Thymus (tissue), 14 donors: ENCODE measurements at places on chromosomes 6 and 20. TPM values are rescaled to one million over a fixed set of nuclear protein-coding genes. Genes with fewer than 3 reads are reported as not detected.

DNA sequence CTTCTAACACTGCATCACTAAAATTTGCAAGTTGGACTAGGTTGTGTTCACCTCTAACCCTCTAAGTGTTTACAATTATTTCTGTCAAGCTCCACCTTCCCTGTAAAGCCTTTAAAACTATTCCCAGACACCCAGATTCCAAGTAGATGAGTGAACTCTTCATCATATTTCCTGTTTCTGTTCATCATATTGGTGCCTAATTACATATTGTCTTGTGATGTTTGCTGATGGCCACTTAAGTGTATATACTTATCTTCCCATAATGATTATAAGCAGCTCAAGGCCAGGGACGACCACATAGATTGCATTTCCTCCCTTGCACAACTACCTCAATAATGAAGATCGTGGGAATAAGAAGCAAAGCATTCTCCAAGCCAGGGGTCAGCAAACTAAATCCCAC, 16.8 kb downstream of the TNFRSF21 start:
- H3K36me3 ChIP-seq: peaks cover 8% of the 10 kb centered on the region
- H3K27me3 ChIP-seq: no peaks in the 10 kb centered on the region
- no peak for DNase-seq
- H3K4me3 ChIP-seq: no peak overlapping the region
- no peak overlapping the region for H3K27ac ChIP-seq

GRCh38 chr6:56017198-56017597, 141.8 kb upstream of the BMP5 start:
- no peak for DNase-seq
- H3K27me3 ChIP-seq: no peaks in the 10 kb centered on the region
- no peaks in the 10 kb centered on the region for H3K4me1 ChIP-seq

- no peaks in the 10 kb centered on the region for H3K4me1 ChIP-seq
- no peak for DNase-seq
- no peaks in the 10 kb centered on the region for H3K36me3 ChIP-seq
- no peaks in the 10 kb centered on the region for H3K27me3 ChIP-seq
- no peak overlapping the region for H3K4me3 ChIP-seq
Observed at GRCh38 chr20:9492067-9492466, 22.3 kb upstream of the LAMP5 start.

Gene PPP1R3G
- polyA plus RNA-seq: 0.75 TPM

Gene OVOL2
- polyA plus RNA-seq: 3.1 TPM

DNA sequence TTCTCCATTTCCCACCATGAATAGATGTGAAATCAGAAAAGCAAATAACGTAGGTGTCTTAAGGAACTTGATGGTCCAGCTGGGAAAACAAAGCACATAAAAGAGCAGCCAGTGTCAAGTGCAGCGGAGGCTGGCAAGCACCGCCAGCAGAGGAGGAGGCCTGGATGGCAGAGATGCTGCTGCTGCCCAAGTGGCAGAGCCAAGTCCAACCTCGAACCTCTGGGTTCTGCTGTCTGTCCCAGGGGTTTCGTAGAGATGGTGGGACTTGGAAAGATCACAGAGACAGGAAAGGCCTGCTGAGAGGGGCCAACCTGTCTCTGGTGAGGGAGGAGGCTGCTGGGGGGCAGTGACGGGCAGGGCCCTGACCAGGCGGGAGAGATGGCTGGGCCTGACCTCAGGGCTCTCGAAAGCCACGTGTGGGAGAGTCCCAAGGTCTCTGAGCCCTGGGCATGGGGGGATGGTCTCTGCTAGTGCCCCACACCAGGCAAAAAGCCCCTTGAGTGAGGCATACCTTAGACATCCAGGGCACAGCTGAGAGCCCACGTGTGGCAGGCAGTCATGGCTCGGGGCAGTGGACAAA, 77.3 kb downstream of the TCP11 start:
- no peaks in the 10 kb centered on the region for H3K27me3 ChIP-seq
- peaks cover 13% of the 10 kb centered on the region for H3K4me1 ChIP-seq
- DNase-seq: no peak

Gene PERP
- polyA plus RNA-seq: 182 TPM

DNA sequence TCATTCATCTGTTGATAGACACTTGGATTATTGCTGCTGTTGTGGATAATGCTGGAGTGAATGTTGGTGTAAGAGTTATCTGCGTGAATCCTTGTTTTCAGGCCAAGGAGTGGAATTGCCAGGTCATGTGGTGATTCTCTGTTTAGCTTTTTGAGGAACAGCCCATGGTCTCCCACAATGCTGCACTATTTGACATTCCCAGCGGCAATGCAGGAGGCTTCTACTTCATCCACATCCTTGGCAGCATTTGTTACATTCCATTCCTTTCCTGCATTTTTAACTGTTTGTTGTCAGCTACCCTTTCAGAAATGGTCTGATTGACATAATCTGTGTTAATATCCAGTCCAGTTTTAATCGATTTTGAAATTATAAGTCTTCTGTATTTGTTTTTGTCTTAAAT, 51.7 kb upstream of the CLDN20 start:
- no peaks in the 10 kb centered on the region for H3K27me3 ChIP-seq
- no peak for DNase-seq
- no peak overlapping the region for H3K27ac ChIP-seq
- H3K36me3 ChIP-seq: no peaks in the 10 kb centered on the region

GRCh38 chr6:35216851-35217811, 3.4 kb downstream of the SCUBE3 start:
- peaks cover 9% of the 10 kb centered on the region for H3K4me1 ChIP-seq
- no peak overlapping the region for H3K27ac ChIP-seq
- H3K36me3 ChIP-seq: no peaks in the 10 kb centered on the region
- no peak for DNase-seq
- H3K27me3 ChIP-seq: peaks cover 67% of the 10 kb centered on the region

GRCh38 chr6:170184316-170184715, 106.6 kb downstream of the DLL1 start:
- H3K4me1 ChIP-seq: no peaks in the 10 kb centered on the region
- H3K36me3 ChIP-seq: no peaks in the 10 kb centered on the region
- H3K4me3 ChIP-seq: no peak overlapping the region
- no peak for DNase-seq

DNA sequence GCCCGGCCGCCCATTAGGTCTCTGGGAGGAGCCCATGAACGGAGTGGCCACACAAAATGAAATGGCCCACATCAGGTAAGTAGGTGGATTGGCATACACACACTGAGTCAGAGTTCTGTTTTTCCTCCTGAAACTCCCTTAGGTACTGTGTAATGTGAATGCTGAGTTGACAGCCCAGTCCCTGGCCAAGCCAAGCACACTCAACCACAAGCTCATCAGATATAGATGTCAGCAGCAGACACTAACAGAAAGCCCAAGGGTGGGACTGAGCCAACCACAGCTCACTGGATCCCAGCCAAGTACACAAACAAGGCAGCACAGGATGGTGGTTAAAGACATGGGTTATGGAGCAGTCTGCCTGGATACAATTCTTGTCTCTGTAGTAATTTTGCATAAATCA, 403.4 kb downstream of the GJA1 start:
- no peaks in the 10 kb centered on the region for H3K27me3 ChIP-seq
- H3K4me1 ChIP-seq: no peaks in the 10 kb centered on the region
- H3K4me3 ChIP-seq: no peak overlapping the region
- no peak overlapping the region for H3K27ac ChIP-seq

DNA sequence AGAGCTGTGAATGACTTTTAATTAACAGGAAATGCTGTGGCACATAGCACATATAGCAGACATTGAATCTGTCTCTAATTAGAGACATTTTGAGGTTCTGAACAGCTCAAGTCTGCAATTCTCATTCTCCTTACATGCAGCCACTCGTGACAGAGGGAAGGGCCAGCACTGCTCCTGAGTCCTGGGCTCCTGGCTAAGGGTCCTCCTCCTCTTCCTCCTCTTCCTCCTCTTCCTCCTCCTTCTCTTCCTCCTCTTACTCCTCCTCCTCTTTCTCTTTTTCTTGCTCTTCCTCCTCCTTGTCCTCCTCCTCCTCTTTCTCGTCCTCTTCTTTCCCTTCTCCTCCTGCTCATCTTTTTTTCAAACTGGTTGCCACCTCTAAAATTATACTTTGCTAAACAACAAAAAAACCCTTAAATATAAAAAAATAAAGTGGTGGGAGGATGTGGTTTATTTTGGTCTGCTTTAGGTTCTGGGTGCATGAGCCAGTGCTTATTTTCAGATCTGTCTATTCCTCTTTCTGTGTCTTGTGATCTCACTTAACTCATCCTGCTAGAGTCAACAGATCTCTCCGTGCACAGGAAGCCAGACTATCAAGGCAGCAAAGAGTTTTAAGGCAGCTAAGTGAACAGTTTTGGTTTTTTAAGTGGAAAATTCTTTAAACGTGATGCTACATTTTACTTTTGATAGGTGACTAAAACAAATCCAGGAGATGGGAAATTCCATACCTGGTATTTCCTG, 159.3 kb downstream of the CD83 start:
- H3K36me3 ChIP-seq: no peaks in the 10 kb centered on the region
- H3K27me3 ChIP-seq: no peaks in the 10 kb centered on the region
- no peak overlapping the region for H3K4me3 ChIP-seq
- peak; percentile 75 for DNase-seq

Gene C20orf141
- 1.3 TPM for polyA plus RNA-seq

Gene CAGE1
- polyA plus RNA-seq: 0.02 TPM

Gene LPIN3
- polyA plus RNA-seq: 11.0 TPM

GRCh38 chr6:121627761-121628160, 192.3 kb downstream of the GJA1 start:
- no peak overlapping the region for H3K4me3 ChIP-seq
- H3K4me1 ChIP-seq: no peaks in the 10 kb centered on the region
- H3K27me3 ChIP-seq: no peaks in the 10 kb centered on the region
- no peaks in the 10 kb centered on the region for H3K36me3 ChIP-seq

GRCh38 chr6:39228992-39229767, at the start of gene KCNK5:
KCNK5 (minus strand) TSS chr6:39229475; CDS start chr6:39229111, 364 bp downstream.
- peak within 1 kb of the TSS; percentile 86 for H3K27ac ChIP-seq
- peaks cover 44% of the 10 kb centered on the region for H3K4me1 ChIP-seq
- DNase-seq: peak; percentile 87
- H3K4me3 ChIP-seq: peak within 1 kb of the TSS; percentile 50
- H3K36me3 ChIP-seq: peaks cover 7% of the 10 kb centered on the region
